Stimulated activated CD4-positive, alpha-beta T cell treated with anti-CD3 and anti-CD28 coated beads, Interleukin-1b, Interleukin-23, amount 100 ng/mL, for 24 hours (primary cell): ENCODE measurements at places on chromosomes 12 and 14.

GRCh38 chr14:69101331-69101826 is 51.5 kb downstream of the DCAF5 start:
- no peak for DNase-seq

- DNase-seq, result no peak
Observed at GRCh38 chr12:94147991-94148738, at the start of gene PLXNC1. TSS of gene PLXNC1 (plus strand) at chr12:94148577. CDS start at chr12:94148972, 395 bp downstream.

- no peak for DNase-seq
Observed at GRCh38 chr12:68267892-68268396, 14.5 kb upstream of the IL22 start.

GRCh38 chr12:46770501-46771183 is 55.2 kb downstream of the SLC38A4 start:
- no peak for DNase-seq

DNA sequence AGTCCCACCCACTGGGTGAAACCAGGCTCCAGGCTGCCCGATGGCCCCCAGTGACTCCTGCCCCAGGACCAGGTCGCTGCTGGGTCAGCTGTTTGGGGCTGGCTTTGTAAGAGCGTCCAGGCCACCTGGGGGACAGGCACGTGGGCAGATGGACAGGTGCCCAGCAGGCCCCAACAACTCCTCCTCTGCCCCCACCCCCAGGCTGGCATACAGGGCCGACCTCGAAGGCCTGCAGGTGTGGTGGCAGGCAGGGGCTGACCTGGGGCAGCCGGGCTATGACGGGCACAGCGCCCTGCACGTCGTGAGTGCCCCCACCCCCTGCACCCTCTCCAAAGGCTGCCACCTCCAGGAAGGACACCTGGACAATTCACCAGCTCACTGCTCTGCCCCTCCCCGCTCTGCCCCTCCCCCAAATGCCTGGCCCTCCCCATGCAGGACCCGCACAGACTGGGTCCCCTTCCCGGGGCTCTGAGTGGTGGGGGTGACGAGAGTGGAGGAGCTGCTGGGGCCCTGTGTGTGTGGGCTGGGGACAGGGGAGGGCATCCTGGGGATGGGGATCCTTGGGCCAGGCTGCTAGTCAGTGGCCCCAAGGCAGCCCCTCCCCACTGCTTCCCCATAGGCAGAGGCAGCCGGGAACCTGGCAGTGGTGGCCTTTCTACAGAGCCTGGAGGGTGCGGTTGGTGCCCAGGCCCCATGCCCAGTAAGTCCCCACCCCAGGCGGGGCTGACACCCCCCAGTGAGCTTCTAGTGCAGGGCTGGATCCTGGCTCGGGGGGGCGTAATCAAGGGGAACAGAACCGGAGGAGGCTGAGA is 26.0 kb downstream of the ASPG start:
- no peak for DNase-seq

GRCh38 chr12:128820723-128821432 is 2.9 kb downstream of the SLC15A4 start:
- DNase-seq, result no peak

- peak; percentile 11 for DNase-seq
Observed at GRCh38 chr12:45726603-45727300, 2.8 kb upstream of the ARID2 start.

DNA sequence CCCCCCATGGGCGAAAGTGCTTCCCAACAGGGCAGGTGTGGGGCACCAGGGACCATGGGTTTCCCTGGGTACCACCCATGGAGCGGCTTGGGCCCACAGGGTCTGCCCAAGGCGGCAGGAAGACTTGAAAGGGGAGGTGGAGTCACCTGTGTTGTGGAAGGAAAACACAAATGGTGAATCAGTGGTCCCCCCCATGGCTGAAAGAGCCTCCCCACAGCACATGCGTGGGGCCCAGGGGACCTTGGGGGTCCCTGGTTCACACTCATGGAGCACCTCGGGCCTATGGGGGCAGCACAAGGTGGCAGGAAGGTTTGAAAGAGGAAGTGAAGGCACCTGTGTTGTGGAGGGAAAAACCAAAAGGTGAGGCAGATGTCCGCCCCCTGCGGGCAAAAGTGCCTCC is 581.9 kb downstream of the ALG10 start:
- DNase-seq, result no peak

DNA sequence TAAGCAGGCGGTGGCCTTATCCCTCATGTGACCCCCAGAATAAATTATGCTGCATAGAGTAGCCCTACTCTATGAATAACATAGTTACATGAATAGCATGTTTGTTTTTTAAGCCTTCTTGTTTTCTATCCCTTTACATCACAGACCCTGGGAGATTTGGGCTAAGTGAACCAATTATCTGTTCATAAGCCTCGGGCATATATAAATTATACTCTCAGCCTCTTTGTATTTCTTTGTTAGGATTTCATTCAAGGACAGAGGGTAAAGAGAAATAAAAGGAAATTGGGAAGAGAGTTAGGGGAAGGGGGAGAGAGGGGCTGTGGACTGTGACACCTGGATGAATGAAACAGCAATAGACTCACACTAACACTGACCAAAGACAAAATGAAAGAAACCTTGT is 35.3 kb upstream of the RTRAF start:
- no peak for DNase-seq
